ENCODE measurements at places on chromosomes 5 and 9. TPM values are rescaled to one million over a fixed set of nuclear protein-coding genes. Genes with fewer than 3 reads are reported as not detected.

- DNase-seq, result no peak
Observed at GRCh38 chr5:95274011-95274410, 10.9 kb downstream of the MCTP1 start.

DNA sequence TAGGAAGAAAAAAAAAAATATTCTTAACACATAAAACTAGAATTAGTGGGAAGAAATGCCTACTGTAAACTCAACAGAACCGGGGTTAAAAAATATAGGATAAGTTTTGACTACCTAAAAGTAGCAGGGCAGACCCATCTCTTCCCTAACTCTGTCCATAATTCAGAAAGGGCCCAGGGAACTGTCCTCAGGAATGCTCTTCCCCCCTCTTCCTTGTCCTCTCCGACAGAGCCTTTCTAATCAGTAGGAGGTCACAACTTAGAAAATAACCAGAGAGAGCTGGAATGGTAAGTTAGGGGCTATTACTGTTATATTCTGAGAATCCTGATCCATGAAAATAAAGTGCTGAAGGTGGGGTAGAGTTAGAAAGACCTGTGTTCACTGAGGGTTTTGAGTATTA lies 22.2 kb downstream of the PIK3R1 start:
- DNase-seq, result no peak

The NIPSNAP3A gene
- 33.3 TPM for total RNA-seq

DNA sequence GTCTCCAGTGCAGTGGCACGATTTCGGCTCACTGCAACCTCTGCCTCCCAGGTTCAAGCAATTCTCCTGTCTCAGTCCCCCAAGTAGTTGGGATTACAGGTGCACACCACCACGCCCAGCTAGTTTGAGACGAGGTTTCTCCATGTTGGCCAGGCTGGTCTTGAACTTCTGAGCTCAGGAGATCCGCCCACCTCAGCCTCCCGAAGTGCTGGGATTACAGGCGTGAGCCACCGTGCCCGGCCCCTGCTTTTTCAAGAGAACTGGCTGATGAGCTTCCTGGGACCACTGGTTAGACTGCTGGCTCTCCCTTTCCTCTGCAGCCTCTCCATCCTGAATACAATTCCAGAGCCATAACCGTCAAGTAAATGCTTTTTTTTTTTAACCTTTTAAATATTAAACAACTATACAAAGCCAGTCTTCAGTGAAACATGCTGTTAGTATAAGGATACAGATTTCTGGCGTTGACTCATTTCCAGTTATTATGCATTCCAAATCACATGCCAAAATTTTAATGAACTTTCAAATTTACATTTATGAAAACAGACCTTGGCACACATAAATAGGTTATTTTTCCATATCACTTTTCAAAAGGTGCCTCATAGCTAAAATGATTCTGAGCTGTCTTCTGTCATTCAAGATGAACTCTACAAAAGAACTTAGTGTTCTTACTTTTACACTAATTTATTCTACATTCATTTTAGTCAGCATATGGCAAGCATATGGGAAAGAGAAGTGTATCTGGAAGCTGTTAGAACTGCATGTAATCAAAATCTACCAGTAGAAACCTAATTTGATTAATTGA lies 116.0 kb downstream of the MLLT3 start:
- no peak for DNase-seq

The SPINK5 gene
- total RNA-seq, result 0.45 TPM

- no peak for DNase-seq
Observed at GRCh38 chr5:89450149-89450538, 567.2 kb upstream of the MEF2C start.

GRCh38 chr5:67350618-67351201 lies 154.1 kb upstream of the CD180 start:
- DNase-seq, result no peak

GRCh38 chr5:72314571-72315172 lies 5.4 kb downstream of the MRPS27 start:
- DNase-seq, result no peak
